Substantia nigra (tissue), 51 donors: ENCODE measurements at places on chromosomes 5 and 9.
A peak's percentile ranks its signal among the peaks of the same experiment; 100 is the strongest.

- DNase-seq = no peak
These were observed 179.1 kb downstream of the EPB41L4A start for GRCh38 chr5:112239996-112240395.

- DNase-seq = no peak
These were observed 252.5 kb downstream of the TRIM32 start for GRCh38 chr9:116939614-116940013.

GRCh38 chr9:133210609-133211008 is 1.6 kb upstream of the OBP2B start:
- no peak for DNase-seq

DNA sequence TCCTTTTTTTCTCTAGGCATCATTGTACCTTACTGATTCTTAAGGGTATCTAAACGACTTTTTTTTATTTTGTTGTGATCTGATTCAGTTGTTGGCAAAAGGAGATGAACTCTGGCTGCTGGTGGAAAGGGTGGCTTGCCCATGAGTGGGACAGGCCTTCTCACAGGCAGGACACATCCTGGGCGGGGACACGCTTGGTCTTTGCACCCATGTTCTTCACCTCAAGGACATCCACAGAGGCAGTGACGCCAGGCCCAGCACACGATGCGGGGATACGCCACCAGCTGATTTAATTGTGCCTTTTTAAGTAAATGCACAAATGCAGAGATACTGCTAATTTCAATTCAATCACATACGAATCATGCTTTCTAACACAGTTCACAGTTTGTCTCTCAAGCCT is 208.1 kb downstream of the FANCC start:
- DNase-seq = no peak

DNA sequence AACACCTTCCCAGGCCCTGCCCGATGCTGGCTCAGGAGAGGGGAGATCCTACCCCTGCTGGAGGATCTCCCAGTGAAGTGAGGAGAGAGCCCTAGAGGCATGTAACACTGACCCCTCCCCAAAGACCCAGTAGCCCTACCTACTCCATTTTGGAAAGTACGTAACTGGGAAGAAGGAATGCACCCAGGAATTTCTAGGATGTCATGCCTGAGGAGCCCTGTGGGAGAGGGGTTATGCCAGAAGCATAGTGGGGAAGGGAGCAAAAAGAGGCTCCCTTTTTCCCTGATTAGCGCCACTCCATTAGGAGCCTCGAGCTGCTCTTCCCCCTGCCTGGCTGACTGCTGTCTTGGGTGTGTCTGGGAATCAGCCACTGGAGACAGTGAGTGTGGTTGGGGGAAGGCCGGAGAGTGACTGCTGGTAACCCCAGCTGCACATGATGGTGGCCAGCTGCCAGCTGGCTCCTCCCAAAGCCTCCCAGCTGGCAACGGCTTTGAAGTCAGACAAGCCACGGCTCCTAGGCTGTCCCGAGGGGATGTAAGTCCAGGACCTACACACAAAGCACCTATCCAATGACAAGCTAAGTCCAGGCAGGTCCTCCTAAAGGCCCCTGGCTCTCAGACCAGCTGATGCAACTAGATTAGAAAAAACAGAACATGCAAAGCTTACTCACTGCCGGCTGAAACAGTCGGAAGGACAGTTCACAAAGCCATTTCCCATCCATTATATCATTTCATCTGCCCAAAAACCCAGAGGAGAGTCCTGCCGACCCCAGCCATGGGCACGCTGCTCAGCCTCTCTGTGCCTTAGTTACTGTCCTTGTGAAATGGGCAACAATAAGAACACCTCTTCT is 136.5 kb upstream of the ABCA1 start:
- DNase-seq = peak; percentile 79

DNA sequence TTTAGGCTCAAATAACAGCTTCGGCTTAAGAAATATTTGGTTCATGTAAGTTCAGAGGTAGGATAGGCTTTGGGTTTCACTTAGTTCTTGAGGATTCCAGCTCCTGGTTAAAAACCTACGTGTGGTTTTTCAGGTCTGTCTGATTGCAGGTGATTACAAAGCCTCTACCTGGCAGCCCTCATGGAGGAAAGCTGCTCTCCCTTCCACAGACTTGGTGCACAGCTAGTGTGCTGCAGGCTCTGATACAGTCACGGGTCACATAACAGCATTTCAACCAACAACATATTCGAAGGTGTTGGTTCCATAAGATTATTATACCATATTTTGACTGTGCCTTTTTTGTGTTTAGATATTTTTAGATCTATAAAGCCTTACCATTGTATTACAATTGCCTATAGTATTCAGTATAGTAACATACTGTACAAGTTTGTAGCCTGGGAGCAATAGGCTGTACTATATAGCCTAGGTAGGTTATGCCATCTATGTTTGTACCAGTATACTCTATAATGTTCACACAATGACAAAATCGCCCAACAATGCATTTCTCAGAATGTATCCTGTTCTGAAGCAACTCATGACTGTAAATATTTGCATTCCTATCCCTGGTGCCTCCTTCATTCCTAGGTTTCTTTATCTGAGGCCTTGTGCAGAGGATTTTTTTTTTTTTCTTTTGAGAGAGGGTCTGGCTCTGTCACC is 8.0 kb upstream of the DCP2 start:
- no peak for DNase-seq

DNA sequence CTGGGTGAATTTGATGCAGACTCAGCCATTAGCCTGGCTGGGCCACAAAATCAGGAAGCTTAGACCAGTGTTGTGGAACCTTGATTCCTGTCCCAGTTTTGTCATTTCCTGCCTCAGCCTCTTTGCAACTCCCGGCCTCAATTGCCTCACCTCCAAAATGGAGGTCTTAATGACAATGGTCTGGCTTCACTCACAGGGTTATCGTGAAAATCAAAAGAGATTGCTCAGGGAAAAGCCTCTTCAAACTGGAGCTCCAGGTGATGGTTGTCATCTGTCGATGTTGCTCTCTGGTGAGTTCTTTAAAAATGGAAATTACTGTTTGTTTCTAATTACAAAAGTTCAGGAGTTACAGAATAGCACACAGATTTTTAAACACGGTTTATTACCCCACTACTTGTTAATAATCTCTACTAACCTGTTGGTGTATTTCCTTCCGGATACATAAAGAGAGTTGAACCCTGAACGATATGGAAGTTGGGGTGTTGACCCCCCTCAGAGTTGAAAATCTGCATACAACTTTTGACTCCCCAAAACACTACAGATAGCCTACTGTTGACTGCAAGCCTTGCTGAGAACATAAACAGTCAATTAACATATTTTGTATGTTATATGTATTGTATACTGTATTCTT is 109.9 kb upstream of the CPEB4 start:
- DNase-seq = no peak

GRCh38 chr5:168778536-168778935 is 199.4 kb upstream of the PANK3 start:
- DNase-seq = no peak

GRCh38 chr9:112605518-112605917 is 112.4 kb downstream of the INIP start:
- no peak for DNase-seq

- no peak for DNase-seq
These were observed 13.6 kb upstream of the CNTLN start for GRCh38 chr9:17121264-17121663.

DNA sequence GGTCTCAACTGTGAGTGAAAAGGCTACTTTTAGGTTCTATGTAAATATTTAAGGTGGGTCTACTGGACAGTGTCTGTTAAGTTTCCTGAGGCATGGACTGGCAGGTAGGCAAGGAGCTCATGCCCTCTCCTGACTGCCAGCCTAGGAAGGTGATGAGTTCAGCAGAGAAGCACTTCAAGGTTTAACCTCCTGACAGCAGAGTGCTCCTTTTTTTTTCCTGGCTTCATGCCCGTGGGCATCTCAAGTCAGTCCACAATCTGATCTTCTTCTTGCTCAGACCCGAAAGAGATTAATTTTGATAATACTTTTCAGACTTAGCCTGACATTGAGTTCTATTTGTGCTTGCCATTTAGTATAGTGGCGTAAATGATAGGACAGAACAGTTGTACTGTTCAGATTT is 241.9 kb upstream of the NREP start:
- no peak for DNase-seq

DNA sequence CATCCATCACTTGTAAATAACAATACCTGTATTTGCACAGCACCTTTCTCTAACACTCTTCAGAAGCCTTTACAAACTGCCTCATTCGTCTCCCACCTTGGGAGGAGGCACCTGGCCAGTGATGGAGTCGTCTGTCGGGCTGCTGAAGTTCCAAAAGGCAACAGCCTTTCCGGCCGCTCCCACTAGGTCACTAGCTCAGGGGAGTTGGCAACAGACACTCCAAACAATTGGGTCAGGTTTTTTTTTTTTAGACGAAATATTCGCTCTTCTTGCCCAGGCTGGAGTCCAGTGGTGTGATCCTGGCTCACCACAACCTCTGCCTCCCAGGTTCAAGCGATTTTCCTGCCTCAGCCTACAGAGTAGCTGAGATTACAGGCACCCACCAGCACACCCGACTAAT is 4.0 kb downstream of the DAP start:
- no peak for DNase-seq

GRCh38 chr9:19598722-19599121 is 189.9 kb downstream of the ACER2 start:
- no peak for DNase-seq

DNA sequence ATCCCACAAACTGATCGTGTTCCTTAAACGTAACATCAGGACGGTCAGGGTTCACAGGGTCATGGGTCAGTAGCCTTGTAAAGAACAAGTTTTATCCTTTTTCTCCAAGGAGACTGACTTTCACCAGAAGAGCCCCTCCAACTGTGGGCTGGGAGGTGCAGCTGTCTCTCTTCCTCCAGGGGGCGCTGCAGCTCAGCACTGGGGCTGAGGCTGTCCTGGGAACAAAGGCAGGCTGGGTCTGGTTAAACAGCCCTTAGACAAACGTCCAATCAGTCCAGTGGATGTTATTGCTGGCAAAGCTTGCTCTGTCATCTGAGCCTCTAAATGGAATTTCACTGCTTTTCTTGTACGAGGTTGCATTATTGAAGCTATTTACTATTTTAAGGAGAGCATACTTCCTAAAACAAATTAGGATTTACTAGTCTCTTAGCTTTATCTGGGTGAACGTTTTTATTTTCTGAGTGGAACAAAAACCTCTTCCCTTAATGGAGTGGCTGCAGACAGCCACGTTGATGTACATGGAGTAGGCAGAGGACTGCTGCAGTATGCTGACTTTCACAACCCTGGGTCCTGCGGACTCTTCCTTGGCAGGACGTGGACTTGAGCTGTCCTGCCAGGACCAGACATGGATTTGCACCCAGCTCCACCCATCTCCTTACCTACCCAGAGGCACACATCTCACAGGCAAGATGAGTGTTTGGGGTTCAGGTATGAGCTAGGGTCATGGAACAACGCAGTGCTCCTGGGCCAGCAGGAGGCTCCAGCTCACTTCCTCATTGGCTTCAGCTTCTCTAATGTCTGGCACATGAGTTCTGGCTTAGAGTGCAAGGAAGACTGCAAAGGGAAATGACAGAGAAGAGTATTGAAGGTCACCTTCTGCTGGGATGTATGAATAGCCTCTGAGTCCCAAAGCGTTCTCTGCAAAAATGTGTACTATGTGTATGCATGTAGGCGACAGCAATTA is 7.8 kb downstream of the EXOSC2 start:
- peak; percentile 67 for DNase-seq

GRCh38 chr9:72133365-72134035 is 15.7 kb upstream of the GDA start:
- DNase-seq = no peak

DNA sequence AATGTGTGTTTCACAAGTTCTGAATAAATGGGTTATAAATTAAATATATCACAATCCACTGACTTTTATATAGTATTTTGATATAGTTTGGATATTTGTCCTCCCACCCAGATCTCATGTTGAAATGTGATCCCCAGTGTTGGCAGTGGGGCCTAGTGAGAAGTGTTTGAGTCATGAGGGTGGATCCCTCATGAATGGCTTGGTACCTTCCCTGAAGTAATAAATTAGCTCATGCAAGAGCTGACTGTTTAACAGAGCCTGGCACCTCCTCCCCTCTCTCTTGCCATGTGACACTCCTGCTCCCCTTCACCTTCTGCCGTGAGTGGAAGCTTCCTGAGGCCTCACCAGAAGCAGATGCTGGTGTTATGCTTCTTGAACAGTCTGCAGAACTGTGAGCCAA is 127.9 kb upstream of the PALM2AKAP2 start:
- DNase-seq = no peak

- no peak for DNase-seq
These were observed 47.2 kb upstream of the FCN2 start for GRCh38 chr9:134833294-134833880.

DNA sequence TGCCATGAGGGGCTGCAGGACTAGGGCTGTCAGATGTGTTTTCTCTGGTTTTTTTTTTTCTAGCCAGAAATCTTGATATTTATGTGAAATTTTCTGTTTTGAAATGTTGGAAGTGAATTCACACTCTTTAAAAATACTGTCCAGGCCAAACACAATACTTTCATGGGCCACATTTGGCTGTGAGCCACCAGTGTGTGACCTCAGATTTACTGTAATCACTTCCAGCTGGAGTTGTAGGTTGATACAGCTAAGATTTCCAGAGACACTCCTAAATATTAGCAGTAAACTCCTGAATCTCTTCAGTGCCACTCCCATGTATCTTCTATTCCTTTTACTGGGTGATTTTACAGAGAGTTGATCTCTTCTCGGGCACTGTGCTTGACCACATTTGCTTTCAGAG is 92.2 kb upstream of the CKMT2 start:
- no peak for DNase-seq

DNA sequence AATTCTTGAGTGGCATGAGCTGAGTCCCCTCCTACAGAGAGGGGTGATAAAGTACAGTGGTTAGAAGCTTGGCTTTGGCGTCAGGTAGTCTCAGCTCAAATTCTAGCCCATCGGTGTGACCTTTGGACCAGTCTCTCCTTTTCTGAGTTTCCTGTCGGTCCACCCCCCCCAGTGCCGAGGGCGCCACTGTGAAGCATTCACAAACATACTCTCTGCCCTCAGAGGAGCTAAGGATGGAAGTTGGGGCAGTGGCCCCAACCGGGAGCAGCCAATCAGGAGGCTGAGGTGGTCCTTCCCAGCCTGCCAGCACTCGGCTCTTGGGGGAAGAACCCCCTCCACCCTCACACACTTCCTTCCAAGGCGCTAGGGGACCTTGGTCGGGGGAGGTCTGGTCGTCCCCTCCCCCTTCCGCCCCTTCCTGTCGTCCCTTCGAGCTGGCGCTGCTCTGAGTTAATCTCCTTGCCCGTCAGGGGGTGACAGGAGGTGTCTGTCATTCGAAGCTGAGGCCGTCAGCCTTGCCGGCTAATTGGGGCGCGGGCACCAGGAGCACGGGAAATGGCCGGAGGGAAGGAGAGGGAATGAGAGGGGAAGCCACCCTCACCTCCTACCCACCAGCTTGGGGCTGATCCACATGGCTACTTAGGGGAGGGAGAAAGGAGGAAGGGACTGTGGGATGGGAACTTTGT is 53.0 kb downstream of the CXXC5 start:
- DNase-seq = no peak
